ENCODE measurements at places on chromosomes 5 and 9.

DNA sequence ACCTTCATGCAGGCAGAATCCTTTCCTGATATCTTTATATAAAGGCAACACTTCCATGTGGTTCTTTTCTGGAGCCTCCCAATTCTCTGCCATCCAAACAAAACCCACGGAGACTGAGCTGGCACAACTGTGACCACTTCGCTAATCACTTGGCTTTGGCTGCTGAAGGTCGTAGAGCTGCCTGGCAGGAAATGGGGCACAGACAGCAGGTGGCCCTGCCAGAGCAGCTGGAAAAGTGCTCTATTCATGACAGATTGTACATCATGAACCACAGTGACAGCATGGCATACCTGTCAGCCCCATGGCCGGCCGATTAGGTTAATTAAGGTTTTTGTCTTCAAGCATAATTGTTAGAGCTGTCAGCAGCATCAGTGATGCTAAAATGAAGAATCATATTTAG is 141.9 kb upstream of the ANKRD55 start:
- peak; percentile 33 for DNase-seq

- DNase-seq, result no peak
Observed at GRCh38 chr5:388266-389196, 54.4 kb upstream of the EXOC3 start.

DNA sequence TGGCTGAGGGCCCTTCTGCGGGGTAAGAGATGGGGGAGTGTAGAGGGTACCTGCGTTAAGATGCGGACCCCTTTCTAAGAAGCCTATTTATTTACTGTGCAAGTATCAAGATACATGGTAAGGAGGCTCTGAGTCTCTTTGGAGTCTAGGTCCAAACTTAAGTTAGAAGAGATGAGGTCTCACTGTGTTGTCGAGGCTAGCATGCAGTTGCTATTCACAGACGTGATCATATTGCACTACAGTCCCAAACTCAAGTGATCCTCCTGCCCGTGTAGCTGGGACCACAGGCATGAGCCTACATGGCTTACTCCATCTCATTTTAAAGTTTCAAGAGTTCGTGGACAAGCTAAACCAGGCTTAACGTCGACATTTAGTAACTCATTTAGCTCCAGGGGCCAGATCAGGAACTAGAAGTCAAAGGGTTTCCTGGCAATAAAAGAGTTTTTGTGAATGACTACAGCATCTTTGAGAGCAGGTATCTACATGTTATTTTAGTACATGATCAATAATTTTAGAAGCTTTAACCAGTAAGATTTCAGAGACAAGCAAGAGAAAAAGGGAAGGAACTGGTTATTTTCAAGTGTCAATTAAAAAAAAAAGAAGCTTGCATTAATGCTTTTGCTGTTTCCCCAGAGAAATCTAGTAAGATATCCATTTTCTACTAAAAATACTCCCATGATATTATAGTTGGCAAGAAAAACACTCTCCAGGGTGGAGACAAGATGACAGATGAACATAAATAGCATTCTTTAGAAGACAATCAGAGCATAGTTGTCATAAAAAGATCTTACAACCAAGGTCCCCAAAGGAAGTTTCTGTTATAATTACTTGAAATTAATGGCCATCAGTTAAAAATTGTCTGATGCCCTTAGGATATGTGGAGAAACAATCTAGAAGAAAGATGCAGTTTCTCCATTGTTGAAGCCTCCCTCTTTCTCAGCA is 141.3 kb downstream of the SCAMP1 start:
- no peak for DNase-seq

- DNase-seq, result no peak
Observed at GRCh38 chr9:82295181-82295580, 306.6 kb downstream of the SPATA31D1 start.

DNA sequence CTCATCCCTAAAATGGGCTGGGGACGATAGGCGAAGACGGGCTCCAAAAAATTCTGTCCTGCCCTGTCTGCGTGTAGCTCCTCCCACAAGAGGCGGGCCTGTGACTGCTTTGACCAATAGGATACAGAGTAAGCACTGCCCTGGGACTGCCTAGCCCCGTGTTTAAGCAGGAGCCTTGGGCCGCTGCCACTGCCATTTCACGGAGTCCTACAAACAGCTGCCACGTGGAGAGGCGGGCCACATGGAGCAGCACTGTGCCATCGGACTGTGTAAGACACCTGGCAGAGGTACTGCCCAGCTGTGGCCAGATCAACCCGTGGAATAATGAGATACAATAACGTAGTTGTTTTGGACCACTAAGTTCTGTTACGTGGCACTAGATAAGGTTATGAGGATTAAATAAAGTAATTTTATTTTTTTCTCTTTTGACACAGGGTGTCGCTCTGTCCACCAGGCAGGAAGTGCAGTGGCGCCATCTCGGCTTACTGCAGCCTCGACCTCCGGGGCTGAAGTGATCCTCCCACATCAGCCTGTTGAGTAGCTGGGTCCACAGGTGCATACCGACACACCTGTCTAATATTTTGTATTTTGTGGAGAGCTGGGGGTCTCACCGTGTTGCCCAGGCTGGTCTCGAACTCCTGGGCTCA is 87.2 kb downstream of the LMNB1 start:
- DNase-seq, result no peak

- peak; percentile 32 for DNase-seq
Observed at GRCh38 chr9:11702548-11702947, 990.6 kb upstream of the TYRP1 start.

DNA sequence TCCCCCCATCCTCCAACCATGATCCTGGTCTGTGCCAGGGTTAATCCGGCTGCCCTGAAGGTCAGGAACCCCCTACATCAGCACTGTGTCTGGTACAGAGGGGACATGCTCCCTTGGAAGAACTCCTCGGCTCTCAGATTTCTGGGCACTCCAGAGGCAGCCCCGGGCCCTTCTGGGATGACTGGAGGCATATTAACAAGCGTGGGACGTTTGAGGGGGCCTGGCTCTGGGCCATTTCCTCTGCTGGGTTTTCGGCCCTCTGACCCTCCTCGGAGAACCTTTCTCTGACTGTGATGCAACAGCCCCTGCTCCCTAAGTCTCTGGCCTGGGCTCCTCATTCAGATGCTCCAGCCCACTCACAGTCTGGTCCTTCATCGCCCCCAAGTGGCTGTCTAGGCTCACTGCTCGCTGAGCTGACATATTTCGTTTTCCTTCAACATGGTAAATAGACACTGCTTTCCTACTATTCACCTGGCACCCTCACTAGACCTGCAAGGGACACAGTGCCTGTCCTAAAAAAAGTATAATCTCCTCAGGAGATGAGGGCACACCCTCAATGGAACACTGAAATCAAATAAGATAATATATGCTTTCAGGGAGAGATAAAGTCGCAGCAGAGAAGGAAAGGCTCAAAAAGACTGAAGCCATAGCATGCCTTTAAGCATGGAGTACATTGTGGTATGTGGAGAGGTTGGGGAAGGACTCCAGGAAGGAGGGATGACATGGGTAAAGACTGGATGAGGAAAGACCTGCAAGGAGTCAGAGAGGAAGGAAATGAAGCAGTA is 404.7 kb upstream of the TRPC7 start:
- peak; percentile 92 for DNase-seq

DNA sequence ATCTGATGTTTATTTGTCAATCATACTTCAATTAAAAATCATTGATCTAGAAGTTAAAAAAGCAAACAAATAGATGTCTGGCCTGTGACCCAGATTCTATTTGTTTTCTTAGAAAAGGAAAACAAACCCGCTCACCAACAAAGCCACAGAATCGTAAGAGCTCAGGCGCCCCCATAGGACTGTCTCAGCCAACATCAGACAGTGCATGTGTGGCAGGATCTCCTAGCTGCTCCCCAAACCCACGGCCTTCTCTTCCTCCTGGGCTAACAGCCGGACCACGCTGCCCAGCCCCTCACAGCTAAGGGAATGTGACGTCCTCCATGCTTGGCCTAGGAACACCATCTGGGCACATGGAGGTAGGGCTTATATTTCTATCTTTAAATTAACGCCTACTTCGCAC is 19.4 kb downstream of the OR2Y1 start:
- no peak for DNase-seq
